ENCODE measurements at places on chromosomes 5 and 9.

DNA sequence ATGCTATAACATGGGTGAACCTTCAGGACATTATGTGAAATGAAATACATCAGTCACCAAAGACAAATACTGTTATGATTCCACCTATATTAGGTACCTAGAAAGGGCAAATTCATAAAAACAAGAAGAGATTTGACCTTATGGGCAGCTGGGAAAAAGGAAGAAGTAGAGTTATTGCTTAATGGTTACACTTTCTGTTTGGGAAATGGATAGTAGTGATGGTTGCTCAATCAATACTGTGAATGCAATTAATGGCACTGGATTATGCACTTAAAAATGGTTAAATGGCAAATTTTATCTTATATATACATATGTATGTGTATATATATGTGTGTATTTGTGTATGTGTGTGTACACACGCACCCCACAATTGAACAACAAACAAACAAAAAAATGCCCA, 15.2 kb downstream of the FKBP15 start:
- no peak for DNase-seq

DNA sequence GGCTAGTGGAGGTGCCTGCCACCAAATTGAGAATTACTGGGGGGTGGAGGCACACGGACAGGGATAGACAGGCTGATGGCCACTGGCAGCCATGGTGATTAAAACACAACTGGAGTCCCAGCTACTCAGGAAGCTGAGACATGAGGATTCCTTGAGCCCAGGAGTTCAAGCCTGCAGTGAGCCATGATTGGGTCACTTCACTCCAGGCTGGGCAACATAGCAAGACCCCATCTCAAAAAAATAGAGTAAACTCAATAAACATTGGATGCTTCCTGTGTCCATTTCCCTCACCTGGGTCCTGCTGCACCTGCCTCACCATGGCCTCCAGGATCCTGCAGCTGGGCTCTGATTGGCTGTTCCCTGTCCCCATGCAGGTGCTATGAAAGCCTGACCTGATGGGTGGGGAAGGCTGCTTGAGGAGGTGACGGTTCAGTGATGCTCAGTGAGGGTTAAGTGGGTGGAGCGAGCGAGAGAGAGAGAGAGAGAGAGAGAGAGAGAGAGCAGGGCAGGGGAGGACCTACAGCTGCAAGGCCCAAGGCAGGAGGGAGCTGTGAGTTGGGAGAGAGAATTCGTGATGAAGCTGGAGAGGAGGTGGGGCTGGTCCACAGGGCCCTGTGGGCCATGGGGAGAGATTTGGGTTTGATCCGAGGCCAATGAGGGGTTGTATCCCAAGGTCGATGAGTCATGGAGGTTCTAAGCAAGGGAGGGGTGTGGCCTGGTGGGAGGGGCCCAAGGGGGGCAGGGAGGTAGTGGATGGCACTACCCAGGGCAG, 36.7 kb upstream of the FUBP3 start:
- DNase-seq = no peak

DNA sequence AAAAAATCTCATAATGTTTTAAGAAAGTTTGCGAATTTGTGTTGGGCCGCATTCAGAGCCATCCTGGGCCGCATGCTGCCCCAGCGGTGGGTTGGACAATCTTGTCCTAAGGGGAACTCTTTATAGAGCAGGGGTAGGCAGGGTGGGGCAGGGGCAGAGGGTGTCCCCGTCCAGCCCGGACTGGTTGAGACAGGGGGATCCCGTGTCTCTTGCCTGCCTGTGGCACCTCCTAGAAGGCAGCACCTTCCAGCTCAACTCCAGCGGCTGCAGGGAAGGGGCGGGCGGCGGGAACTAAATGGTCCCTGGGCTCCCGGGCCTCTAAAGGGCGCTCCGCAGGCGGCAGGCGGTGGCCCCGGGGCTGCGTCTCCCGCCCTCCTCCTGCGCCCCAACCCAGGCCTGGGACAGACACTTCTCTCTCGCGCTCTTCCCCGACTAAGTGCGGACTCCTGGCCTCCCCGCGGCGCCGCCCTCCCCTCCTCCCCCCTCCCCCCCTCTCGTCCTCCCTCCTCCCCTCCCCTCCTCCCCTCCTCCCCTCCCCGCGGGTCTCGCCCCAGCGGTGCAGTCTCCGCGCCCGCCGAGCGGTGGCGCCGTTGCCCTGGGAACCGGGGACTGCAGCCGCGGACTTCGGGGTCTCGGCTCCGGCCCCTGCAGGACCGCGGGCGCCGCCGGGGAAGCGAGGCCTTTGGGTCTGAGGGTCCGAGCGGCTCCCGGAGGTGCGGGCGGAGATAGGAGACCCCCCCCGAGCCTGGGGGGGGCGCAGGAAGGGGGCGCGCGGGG, 132.6 kb downstream of the MRPL36 start:
- no peak for DNase-seq

- no peak for DNase-seq
Measured at GRCh38 chr9:112898872-112899311, 8.2 kb upstream of the SLC46A2 start.

- no peak for DNase-seq
Measured at GRCh38 chr9:34610434-34611206, 1.3 kb downstream of the RPP25L start.

- DNase-seq = peak; percentile 69
Measured at GRCh38 chr5:42908509-42909488, 97.1 kb upstream of the SELENOP start.

GRCh38 chr5:148499452-148499851, 115.7 kb downstream of the FBXO38 start:
- DNase-seq = no peak

GRCh38 chr5:38497946-38498345, 58.5 kb downstream of the LIFR start:
- no peak for DNase-seq

GRCh38 chr9:76269789-76270188, 124.4 kb downstream of the RFK start:
- no peak for DNase-seq

GRCh38 chr9:14547245-14548060, 145.8 kb downstream of the ZDHHC21 start:
- no peak for DNase-seq

- no peak for DNase-seq
Measured at GRCh38 chr5:30878746-30879145, 314.7 kb upstream of the CDH6 start.

GRCh38 chr5:177426566-177427210, at the start of gene GRK6:
Gene GRK6, plus strand, starts transcription at chr5:177426676. Its CDS starts 170 bp downstream, at chr5:177426846.
- DNase-seq = no peak

DNA sequence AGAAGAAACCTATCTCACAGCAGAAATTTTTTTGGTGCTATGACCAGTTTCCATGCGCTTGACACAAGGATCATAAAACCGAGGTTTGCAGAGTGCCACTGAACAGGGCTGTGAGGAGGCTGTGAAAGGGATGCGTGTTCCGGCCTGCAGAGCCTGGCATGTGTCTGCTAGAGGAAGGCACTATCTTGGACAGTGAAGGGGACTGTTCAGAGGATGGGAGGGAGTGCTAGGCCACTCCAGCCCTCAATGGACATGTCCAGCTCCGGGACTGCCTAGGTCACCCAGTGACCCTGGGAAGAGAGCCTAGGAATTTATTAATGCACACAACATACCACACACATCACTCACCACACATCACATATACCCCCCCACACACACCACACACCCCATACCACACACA, 275.9 kb downstream of the GADD45G start:
- DNase-seq = no peak

DNA sequence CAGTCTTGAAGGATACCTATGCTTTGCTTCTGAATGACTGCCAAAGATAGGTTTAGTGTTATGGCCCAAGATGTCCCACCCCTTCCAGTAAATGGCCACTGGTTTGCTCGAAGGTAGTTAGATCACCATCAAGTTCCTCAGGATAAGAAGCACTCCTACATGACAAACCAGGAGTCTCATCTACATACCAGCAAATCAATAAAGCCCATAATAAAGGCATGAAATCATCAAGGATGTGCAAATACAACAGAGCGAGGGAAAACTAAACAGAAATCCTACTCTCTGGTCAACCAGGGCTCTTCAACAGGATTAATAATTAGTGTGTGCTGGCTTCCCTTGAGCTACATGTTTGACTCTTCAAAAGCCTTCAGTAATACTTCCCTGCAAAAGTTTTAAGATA, 141.0 kb downstream of the LHFPL2 start:
- no peak for DNase-seq

- DNase-seq = no peak
Measured at GRCh38 chr5:80238097-80238496, 17.8 kb downstream of the SERINC5 start.

- DNase-seq = no peak
Measured at GRCh38 chr9:20242510-20243189, 379.6 kb downstream of the MLLT3 start.

GRCh38 chr9:77455312-77455927, 192.7 kb downstream of the GNA14 start:
- DNase-seq = no peak

- DNase-seq = no peak
Measured at GRCh38 chr9:13911473-13911872, 402.5 kb downstream of the NFIB start.

- DNase-seq = no peak
Measured at GRCh38 chr5:15689836-15690235, 189.9 kb downstream of the FBXL7 start.

DNA sequence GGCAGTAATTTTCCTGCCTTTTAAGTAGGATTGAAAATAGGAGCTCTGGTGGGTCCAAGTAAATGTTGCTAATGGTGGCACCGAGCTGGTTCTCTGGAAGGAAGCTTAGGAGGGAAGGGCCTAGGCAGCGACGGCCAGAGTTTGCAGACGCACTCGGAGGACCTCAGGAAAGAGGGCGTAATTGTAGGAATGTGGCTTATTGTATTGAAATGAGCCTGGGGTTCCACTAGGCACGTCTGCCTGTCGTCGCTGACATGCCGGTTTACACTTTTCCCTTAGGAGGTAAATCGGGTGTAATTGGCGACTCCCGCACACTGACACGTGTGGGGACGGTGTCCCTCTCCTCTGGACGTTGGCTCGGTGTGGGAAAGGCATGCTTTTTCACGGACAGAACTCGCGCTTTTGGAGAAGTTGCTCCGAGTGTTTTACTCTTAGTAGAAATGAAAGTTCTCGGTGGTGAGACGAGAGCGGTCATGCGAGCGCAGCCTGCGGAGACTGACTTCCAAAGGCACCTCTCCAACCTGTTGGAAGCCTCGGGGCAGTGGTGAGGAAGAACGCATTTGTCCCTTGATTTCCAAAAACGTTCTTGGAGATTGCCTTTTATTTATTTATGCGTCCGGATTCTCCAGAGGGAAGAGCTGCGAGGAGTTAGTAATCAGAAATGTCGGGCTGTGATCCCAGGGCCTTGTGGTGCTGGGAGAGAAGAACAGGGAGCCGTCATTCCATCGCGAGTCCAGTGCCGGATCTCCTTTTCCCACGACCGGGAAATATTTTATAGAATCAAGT, 1.3 kb downstream of the NR4A3 start:
- DNase-seq = no peak

DNA sequence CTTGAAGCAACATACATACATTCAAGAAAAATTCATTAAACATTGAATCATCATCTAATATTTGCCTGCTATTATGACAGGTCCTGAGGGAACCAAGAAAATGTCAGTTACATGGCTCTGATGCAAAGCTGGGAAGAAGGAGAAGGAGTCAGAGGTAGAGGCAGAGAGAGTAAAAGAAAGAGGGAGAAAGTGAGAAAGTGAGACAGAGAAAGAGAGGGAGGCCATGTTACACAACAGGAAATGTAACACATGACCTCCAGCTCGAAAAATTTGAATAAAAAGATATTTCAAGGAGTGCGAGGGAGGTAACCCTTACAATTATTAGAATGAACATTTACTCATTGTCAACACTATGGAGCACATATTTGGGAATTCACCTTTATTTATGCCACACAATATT, 189.7 kb downstream of the PDE4D start:
- no peak for DNase-seq

DNA sequence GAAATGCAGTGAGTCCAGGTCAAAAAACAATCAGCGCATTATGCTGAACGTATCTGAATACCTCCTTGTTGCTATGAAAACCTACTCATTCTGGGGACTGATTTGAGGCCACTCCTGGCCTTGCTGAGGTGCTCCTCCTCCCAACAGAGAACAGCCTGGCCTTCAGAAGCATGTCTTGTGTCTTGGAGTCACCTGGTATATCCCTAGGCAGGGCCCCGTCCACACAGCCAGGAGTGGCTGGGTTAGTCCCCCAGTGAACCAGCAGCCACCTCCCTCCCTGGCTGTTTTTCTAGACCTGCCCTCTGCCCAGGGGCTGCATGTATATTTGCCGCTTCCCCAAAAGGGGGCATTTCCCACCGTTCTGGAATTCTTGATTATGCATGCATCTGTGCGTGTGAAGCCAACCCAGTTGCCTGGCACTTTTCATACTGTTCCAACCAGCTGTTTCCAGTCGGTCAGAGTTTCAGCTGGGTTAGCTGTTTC, 99.2 kb upstream of the SPATA31C2 start:
- DNase-seq = no peak

DNA sequence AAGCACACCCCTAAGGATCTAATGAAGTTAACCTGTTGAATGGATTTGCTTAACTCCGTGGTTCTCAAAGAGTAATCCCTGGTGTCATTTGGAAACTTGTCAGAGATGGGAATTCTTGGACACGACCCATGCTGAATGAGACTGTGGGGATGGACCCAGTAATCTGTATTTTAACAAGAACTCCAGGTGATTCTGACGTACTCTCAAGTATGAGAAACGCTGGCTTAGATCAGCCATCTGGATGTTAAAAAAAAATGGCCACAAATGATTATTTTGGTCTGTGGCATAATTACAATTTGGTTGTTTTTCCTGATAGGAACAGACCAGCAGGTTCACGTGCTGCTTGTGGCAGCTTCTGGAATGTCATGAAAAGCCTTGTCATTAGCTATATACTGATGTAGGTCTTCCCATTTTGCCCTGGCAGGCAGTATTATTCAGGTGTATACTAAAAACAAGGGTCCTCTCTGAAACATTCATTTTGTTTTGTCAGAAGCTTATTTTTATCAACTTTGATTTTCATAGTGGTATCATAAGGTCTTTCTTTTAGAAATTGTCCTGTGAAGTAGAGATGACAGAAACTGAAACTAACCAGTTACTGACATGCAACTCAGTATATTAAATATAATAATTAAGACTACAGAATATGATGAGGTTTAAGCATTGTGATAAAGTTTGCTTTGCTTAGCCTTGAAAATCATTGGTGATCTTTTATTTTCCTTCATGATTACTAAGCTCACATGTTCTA, 15.4 kb downstream of the CPEB4 start:
- no peak for DNase-seq

DNA sequence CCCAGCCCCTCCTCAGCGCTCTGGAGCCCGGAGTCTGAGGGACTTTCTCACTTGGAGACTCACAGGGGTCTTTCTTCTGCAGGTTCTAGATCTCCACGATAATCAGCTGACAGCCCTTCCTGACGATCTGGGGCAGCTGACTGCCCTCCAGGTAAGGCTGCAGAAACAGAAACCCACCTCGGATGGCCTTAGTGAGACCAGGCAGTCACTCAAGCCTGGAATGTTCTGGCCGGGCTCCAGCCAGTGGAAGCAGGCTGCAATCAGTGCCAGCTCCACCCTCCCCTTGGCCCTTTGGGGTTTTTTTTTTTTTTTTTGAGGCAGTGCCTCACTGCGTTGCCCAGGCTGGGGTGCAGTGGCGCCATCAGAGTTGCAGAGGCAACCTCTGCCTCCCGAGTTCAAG, 7.6 kb downstream of the LRSAM1 start:
- no peak for DNase-seq

GRCh38 chr5:74640954-74641734, 616 bp upstream of the ENC1 start:
- DNase-seq = no peak

- DNase-seq = no peak
Measured at GRCh38 chr5:35197351-35197750, 32.9 kb downstream of the PRLR start.

All from AG09319 (cell line).